Dorsolateral prefrontal cortex (tissue), 122 donors: ENCODE measurements at places on chromosomes 6 and 20. TPM values are rescaled to one million over a fixed set of nuclear protein-coding genes. Genes with fewer than 3 reads are reported as not detected.

Gene KIF6
- total RNA-seq = 12.9 TPM

Gene NKX2-2
- total RNA-seq = 14.2 TPM

Gene GHRH
- not detected for total RNA-seq

Gene CRISP3
- not detected for total RNA-seq

Gene EYA4
- 2.9 TPM for total RNA-seq

Gene SAPCD1
- not detected for total RNA-seq

Gene SLC17A2
- not detected for total RNA-seq

Gene GSTA1
- total RNA-seq = 1.6 TPM

Gene SLC12A5
- total RNA-seq = 178 TPM

Gene DSP
- total RNA-seq = 12.0 TPM

Gene ALDH8A1
- 6.0 TPM for total RNA-seq

DNA sequence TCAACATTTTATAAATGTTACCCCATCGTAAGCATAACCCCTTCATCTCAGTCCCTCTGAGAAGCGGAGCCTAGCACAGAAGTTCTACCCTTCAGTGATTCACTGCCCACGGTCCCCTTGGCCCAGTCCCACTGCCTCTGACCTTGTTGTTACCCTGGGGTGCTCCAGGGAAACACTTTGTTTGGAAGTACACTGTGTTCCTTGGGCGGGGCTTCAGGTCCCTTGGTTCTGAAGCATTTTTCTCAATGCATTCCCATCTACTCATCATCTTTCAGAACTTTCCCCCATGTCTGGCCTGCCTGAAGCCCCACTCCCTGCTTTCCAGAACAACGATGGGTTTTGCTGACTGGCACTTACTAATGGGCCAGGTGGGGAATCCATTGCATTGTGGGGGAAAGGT lies 296.2 kb downstream of the FOXA2 start:
- no peak for DNase-seq

- no peak for DNase-seq
These were observed 15.7 kb upstream of the HEY2 start for GRCh38 chr6:125733516-125734300.

GRCh38 chr20:35226884-35227681 lies 593 bp downstream of the MMP24 start:
- DNase-seq = no peak

DNA sequence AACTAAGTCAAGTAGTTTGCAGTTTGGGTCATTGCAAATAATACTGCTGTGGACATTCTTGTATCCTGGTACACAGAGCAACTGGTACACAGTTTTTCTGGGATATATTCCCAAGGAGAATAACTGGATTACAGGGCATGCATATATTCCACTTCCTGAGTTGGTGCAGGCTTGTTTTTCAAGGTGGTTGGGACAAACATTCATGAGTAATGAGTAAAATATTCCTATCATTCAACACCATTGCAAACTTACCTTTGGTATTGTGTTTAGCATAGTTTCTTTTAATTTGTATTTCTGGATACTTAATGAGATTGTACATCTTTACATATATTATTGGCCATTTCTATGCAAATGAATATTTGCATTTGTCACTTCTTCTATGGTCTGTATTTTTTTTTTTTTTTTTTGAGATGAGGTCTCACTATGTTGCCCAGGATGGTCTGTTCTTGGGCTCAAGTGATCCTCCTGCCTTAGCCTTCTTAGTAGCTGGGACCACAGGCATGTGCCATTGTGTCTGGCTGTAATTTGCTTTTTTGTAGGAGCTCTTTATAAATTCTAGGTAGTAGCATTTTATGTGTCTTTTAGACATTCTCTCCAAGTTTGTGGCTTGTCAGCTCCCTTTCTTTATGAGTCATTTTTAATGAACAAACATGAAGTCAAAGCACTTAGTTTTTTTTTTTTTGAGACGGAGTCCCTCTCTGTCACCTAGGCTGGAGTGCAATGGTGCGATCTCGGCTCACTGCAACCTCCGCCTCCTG lies 158.7 kb downstream of the SOX4 start:
- no peak for DNase-seq

DNA sequence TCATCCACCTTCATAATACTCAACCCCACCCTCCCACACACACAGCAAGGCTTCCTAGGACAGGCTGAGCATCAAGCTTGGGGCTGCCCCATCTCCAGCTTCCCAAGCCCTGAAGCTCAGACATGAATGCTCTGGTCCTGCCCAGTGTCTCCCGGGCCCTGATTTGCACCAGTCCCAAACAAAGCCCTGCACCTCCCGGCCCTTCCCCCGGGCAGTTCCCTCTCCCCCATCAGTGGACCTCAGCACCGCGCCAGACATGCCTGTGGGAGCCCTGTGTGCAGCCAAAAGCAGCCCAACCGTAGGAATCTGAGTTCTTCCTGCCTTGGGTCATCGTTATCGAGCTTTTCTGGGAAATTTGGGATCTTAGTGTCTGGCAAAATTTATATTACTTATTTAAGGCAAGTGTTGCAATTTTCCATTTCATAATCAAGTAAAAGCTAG lies 63.5 kb downstream of the THBS2 start:
- no peak for DNase-seq

DNA sequence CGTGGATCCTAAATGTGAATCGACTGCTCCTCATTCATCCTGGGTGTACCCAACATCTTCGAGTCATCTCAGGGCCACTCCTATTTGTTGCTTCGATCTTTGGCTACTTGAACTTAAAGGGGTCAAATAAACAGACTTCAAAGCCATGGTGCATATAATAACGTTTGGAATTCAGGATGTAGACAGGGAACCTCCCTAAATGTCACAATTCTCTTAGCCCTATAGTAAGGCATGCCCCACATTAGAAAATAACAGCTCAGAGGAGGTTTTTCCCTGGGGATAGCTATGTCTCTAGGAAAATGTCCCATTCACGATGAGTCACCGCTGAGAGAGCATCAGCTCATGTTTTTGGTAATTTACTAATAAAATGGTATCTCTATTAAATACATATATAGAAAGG lies 54.8 kb upstream of the BMP6 start:
- DNase-seq = no peak

DNA sequence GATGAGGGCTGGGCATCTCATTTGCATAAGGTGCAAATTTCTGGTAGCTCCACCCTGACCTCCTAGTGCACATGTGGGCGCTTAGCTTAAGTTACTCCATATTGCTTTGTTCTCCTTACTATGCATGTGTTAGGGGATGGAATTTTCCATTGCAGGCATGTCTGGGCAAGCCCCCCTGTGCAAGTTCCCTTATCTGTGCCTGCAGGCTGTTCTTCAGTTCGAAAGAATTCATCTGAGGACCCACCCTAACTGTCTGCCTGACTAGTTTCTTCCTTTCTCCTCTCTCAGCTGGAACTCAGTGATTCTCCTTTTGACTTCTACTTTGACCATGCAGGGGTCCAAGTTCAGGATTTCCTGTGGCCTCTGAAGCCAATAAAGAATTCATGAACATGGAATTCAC lies 30.2 kb downstream of the CCDC170 start:
- DNase-seq = no peak

- no peak for DNase-seq
These were observed 10.7 kb downstream of the TULP4 start for GRCh38 chr6:158322724-158323560.

DNA sequence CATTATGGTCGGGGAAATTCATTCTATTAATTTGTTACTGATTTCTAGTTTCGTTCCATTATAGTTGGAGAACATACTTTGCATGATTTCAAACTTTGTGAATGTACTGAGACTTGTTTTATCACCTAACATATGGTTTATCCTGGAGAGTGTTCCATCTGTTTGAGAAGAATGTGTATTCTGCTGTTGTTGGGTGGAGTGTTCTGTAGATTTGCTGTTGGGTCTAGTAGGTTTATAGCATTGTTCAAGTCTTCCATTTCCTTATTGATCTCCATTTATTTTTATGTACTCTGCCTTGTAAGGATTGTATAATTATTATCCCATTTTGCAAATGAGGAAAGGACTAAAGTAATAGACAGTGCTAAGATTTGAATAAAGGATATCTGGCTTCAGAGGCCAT lies 85.4 kb downstream of the RREB1 start:
- no peak for DNase-seq

DNA sequence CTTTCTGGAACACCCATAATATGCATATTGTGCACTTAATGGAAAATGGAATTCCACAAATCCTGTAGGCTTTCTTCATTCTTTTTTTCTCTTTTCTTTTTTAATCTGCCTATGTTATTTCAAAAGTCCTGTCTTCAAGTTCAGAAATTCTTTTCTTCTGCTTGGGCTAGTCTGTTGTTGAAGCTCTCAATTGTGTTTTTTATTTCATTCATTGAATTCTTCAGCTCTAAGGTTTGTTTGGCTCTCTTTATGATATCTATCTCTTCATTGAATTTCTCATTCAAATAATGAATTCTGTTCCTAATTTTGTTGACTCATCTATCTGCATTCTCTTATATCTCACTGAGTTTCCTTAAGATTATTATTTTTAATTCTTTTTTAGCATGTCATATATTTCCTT lies 10.1 kb downstream of the SPINT4 start:
- no peak for DNase-seq

- no peak for DNase-seq
These were observed 491 bp downstream of the GNMT start for GRCh38 chr6:42961020-42961470.

GRCh38 chr6:169362501-169363121 lies 109.0 kb upstream of the THBS2 start:
- no peak for DNase-seq

DNA sequence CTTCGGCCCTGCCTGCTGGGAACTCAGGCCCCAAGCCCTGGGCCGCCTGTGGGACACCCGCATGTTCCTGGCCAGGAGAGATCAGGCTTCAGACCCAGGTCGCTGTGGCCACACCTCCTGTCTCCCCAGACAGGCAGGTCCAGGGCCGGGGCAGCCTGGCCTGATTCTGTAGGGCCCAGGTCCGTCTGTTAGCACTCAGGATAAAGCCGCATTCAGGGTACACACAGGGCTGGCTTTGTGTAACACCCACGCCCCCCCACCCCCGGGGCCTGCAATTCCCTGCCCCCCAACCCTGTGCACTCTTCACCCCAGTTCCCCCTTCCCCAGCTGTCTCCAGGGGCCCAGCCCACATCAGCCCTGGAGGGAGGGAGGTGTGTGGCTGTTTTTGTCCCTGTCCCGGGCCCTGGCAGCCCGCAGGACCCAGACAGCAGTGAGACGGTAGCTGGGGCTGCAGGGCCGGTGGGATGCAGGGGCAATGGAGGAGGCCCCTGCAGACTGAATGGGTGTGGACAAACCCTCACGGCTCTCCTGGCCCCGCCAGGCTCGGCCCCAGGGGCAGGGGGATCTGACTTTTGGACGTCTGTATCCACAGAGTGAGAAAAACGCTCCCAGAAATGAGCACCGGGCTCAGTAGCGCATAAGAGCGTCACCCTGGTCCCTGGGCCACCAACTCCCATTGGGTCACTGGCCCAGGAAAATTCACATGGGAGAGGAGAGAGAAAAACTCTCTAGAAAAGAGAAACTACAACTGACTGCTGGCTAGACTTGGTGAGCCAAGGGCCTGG lies 42.4 kb upstream of the ZBP1 start:
- DNase-seq = no peak

GRCh38 chr6:32622545-32623401 lies 14.4 kb upstream of the HLA-DQA1 start:
- no peak for DNase-seq

DNA sequence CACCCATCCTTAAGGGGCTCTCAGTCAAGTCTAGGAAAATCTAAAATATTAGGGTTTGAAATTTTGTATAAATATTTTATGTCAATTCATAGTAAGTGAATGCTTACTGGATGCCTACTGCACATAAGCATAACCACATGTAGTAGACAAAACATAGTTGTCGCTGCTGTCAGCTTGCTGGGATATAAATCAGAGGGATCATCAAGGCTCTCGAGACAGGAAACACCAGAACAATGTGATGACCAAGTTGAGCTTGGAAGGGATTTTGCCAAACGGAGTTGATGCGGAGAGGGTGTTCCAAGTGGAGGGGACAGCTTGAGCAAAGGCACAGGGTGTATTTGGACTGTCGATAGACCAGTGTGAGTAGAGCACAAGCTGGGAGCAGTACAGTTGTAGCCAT lies 105.8 kb upstream of the SUPT3H start:
- DNase-seq = no peak

DNA sequence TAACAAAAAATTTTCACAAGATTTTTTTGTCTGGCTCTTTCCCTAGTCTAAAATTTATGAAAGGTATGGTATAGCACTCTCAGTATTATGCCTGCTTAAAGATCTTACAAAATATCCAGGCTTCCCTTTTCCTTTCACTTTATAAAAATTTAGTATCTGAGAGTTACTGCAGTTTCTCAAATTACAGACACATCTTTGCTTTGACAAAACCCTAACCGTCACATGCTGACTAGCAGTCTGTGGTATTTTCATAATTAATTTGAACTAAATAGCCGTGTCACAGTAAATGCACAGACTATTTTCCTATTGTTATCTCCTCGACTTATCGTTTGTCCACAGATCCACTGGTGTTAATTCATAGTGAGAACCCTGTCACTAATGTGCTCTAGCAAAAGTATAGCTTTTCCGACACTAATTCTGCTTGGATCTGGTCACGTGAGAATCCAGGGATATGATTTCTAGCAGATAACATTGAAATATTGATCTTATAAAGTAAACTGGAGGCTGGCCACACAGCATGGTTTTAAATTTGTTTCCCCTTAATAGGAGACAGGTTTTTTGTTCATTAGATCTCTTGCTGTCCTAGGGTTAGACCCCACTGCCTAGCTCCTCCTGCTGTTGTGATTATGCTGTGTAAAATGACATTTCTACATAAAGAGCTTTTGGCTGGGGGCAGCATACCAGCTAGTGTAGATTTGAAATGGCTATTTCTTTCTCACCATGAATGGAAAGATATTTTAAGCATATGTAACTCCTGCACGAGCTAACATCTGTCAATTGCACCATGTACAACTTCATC lies 340.6 kb upstream of the SASH1 start:
- DNase-seq = no peak

DNA sequence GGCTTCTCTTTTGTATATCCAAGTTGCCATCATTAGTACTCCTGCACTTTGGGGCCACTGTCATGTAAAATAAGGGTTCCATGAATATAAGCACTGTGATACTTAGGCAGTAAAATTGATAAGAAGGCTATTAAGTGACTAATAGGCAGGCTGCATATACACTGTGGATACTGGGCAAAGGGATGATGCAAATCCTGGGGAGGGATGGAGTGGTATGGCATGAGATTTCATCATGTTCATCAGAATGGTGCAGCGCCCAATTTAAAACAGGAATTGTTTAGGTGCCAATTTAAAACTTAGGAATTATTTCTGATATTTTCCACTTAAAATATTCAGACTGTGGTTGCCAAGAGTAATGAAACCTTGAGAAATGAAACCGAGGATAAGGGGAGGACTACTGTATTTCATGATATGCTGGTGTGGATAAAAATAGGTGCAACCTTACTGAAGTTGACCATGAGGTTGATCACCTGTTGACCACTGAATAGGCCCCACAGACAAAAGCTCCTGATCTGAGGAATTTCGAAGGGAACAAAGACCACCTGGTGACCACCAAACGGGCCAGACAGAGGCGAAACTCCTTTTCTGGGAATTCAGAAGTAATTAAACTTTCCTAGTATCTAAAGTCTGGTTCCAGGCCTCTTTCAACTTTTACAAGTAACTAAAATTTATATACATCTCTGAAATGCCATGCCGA lies 4.9 kb upstream of the TRIM39 start:
- DNase-seq = no peak
